ENCODE measurements at places on chromosomes 7 and 10.

DNA sequence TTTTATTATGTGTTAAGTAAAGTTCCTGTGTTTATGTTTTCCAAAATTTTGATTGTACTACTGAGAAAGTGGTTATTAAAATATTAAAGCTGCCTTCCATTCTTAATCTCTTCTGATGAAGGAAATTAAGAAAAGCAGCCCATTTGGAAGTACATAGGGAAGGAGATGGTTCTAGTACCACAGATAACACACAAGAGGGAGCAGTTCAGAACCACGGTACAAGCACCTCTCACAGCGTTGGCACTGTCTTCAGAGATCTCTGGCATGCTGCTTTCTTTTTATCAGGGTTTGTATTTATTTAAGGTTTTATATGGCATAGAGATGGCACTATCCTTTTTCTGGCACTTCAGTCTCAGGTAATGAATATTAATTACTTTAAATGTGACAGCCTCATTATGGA is 111.6 kb downstream of the PHTF2 start:
- DNase-seq = no peak

DNA sequence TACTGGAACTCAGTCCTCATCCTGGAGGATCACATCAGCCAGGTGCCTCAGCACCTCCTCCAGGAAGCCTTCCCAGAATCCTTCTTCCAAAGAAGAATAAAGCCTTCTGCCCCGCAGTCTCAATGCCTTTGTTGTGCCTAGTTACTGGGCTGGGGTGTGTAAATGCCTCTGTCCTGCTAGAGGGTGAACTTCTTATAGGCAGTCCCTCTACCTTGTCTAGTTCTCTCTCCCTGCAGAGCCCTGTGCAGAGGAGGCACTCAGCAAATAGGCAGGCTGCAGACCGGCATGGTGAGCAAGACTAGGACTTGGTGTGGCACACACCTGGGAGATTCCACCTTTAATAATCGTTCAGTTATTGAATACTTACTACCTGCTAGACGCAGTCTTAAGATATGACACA is 104.7 kb upstream of the PCBD1 start:
- DNase-seq = no peak

- no peak for DNase-seq
These were observed 125.6 kb downstream of the GLRX3 start for GRCh38 chr10:130261766-130262165.

DNA sequence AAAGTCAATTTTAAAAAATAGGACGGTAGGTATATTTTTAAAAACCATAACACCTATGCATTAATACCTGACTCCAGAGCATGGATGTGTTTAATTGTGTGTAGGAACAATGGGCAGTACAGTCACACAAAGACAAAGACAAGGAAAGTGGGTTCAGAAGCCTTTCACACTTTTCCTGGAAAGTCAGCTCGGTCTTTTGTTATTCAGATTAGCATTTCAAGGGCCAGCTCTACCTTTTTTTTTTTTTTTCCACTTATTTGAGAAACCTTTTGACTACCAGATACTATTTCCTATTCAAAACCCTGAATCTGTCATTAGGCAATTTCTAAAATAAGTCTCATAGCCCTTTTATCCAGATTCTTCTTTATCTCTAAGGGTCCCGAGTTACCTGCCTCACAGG is 401.9 kb downstream of the PARD3 start:
- DNase-seq = no peak

DNA sequence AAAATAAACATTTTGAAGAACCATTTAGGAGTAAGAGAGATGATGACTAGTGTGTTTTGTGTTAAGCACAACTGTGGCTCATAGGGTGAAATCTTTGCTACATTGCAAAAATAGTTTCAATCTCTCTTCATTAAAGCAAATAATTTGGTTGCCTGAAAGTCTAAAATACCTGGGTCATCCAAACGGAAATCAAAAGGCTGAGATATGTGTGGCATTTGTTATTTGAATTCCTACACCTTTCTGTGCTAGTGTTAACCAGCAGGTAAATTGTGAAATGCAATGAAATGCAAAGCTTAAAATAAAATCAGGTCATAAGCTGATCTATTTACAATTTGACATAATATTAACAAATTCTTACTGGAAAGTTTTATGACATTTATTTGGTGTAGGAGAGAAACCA is 40.9 kb upstream of the SEMA3E start:
- DNase-seq = no peak

DNA sequence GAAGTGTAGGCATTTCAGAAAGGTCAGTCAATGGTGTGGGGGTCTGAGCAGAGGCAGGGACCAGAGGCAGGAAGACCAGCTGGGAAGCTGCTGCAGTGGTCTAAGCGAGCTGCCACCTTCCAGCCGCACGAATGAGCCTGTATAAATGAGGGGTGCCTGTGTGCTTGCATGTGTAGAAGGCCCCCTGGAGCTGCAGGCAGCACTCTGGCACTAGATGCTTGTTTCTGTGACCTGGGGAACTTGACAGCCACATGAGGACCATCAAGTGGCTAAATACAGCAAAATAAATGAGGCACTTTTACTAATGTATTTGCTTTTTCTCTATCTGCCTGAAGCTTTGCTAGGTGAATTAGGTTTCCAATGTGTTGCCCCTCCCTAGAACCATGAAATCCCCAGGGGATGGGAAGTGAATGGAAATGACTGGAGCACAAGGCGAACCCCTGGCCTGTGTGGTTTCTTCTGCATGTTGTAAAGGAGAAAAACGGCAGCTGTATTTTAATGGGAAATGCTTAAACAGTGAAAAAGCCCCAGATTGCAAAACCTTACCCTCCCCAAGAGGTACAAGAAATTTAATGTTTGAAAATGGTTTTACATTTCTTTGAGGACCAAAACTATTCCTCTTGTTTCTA is 57.7 kb downstream of the PYROXD2 start:
- DNase-seq = no peak

- no peak for DNase-seq
These were observed 256.9 kb downstream of the STK31 start for GRCh38 chr7:23966941-23967340.
